Activated naive CD8-positive, alpha-beta T cell treated with anti-CD3 and anti-CD28 coated beads, Interleukin-2, amount 50 U/mL, for 16 hours (primary cell): ENCODE measurements at places on chromosomes 11 and 22.

DNA sequence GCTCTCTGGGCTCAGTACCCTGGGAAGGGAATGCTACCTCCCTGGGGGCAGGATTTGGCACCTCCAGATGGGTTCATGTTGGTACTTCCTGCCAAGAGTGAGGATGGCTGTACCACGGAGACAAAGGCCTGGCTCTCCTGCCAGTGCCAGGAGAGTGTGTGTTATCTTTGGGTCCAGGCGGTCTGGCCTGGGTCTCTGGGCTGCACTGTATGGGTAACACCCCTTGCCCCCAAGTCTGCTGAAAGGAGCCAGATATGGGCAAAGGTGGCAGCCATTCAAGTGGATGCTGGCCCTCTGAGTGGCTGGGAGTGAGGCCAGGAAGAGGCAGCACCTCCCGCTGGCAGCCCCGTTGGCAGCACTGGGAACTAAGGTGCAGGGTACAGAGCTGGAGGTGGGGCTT is 91.5 kb downstream of the NECTIN1 start:
- no peak for DNase-seq

DNA sequence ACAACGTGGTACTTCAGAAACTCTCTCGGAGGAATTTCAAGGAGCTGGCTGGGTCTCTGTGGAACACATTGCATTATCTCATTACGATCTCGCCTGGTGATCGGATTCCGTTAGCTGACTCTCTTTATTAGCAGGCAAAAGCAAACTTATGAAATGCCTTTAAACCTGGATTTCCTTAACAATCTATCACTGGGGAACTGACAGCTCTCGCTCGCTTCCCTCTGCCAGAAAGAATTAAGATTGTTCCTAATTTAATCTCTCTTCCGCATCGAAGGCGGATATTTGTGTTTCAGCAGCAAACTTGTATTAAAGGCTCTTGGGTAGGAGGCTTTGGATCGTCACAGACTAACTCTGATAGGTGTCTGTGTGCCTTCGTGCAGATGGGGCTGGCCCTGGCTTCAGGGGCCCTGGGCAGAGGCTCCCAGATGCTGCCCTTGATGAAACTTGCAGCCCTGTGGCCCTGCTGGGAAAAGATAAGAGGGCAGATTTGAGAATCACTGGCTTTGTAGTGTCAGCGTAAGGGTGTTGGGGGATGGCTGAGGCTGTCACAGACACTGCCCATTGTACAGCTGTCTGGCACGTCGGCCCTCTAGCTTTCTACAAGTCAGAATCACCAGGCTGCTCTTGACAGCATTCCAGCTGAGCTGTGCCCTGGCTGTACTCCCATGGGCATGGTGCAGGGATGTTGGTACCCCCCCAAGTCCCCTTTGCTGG is 162.2 kb upstream of the NECTIN1 start:
- DNase-seq, result no peak

- DNase-seq, result no peak
Measured at GRCh38 chr11:132028380-132029240, 658.2 kb downstream of the NTM start.

DNA sequence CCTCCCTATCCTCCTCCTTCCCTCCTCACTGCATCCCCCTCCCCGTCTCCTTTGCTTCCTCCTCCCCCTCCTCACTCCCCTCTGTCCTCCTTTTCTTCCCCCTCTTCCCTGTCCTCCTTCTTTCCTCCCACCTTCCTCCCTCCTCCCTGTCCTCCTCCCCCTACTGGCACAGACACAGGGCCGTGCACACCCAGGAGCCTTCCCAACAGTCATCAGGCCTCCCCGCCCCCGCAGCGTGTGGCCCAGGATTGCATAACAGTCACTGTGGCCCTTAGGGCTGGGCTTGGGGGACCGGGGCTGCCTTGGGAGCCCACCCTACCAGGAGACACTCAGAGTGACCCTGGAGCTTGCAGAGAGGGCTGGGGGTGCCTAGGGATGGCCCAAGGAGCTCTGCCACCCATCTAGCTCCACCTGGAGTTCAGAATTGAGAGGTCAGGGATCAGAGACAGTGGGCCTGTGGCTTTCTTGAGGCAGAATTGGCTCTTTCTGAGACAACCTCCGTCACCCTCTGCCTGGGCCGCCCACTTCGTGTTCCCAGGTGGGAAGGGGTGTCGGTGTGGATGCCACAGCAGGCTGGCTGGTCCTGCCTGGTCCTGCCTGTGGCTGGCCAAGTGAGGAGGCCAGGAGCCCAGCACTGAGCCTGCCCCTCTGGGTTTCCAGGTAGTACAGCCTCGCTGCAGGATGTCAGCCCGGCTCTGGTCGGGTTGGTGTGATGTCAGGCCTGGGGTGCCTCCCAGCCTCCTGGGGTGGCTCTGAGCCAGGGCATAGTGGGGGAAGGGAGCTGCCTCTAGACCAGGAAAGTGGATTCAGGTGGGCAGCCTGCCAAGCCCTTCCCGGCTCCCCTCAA is 1.6 kb downstream of the SPI1 start:
- no peak for DNase-seq

GRCh38 chr11:12273618-12273995 is 103.8 kb upstream of the PARVA start:
- no peak for DNase-seq

- no peak for DNase-seq
Measured at GRCh38 chr11:73565804-73566203, 32.1 kb downstream of the FAM168A start.

DNA sequence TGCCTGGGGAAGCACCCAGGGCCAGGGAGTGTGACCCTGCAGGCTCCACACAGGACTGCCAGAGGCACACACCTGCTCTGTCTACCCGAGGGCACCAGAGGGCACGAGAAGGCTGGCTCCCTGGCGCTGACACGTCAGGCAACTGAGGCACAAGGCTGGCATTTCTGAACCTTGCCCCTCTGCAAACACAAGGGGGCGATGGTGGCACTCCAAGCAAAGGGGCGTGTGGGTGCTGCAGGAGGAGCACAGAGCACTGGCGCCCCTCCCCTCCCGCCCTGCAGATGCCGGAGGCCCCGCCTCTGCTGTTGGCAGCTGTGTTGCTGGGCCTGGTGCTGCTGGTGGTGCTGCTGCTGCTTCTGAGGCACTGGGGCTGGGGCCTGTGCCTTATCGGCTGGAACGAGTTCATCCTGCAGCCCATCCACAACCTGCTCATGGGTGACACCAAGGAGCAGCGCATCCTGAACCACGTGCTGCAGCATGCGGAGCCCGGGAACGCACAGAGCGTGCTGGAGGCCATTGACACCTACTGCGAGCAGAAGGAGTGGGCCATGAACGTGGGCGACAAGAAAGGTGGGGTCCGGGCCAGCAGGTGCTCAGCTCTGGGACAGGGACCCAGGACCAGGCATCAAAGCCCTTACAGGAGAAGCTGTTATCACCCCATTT is 20.8 kb upstream of the TXNRD2 start:
- DNase-seq, result peak; percentile 36

DNA sequence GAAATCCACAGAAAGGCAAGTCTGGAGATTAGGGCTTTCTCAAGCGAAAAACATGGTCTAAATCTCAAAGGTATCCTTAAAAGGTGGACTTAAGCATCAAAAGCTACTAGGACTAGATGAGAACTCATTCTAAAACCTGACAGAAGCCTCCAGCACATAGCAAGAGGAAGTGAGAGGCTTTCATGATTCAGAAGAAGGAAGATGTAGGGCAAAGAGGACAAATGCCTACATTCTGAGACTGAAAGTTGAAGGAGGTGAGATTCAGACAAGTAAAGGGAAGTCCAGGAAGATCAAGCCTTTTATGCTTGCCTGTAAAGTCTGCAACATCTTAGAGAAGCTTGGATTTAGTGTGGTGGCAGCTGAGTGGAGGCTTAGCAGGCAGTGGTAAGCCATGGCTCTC is 98.9 kb downstream of the PGR start:
- no peak for DNase-seq

DNA sequence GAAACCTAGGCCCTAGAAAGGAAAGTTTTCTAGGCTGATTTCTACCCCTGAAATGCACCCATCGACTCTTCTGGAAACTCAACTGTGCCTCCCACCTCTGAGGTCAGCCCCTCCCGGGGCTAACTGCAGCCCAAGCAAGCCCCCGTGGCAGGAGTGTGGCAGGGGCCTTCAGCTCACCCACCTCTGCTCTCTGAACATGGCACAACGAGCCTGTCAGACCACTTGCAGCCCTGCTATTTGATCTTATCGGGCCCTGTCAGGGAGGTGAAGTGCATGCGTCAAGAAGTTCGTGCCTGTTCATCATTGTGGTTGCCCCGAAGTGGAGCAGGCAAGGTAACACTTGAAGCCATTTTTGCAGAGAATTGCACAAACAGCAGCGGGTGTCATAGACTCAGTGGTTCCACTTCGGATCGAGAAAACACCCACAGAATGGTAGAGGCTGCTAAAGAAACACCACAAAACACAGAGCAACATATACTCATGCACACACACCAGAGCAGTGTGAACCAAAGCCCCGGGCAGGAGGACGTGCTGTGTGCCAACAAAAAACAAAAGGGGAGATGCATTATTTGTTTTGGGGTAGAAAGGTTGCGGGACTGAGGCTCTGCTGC is 262.7 kb downstream of the ETS1 start:
- peak; percentile 56 for DNase-seq

DNA sequence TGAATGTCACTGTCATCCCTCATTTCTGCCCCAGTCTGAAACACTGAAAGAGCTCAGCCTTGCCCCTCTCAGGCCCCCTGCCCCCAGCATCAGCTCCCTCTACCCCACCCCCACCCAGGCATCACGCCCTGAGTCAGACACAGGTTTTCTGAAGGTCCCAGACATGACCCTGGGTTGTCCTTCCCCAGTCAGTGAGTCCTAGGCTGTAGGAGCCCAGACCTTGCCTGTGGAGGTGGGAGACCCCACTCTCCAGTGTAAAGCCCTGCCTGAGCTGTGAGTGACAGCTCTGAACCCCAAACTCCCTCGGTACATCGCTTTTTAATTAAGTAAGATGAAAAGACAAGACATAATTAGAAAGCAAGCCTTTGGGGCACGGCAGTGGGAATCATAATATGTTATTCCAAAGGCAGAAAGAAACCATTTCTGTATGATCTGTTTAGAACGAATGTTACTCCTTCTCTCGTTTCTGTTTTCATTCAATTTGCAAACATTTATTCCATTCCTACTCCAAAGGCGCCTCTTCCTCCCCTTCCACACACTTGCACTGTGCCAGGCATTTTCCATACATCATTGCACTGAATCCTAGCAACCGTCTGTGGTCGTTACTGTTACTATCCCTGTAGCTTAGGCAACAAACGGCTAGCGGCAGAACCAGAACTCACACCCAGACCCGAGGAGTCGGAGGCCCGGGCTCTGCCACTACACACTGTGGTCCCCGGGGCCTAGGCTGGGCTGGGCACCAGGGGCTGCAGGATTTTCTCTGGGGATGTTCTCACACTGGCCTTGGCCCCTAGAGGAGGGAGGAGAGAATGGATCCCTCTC is 63.4 kb downstream of the CD6 start:
- DNase-seq, result no peak

- DNase-seq, result no peak
Measured at GRCh38 chr11:2107941-2108630, 31.1 kb downstream of the IGF2 start.

DNA sequence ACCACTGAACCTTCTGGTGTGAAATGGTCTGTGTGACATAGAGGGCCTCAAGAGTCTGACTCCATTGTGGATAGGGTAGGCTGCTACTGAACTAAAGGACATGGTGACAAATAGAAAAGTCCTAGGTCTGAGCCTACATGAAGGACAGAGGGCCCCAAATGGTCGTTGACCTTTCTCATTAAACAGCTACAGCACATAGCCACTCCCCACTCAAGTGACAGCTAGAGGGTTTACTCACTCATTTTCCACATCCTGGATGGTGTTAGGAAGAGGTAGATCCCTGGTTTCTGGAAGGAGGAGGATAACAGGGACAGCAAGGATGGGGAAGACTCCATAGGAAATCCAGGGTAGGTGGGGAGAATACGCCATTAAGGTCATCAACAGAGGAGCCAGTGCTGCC is 63.3 kb downstream of the SLC22A24 start:
- DNase-seq, result no peak

DNA sequence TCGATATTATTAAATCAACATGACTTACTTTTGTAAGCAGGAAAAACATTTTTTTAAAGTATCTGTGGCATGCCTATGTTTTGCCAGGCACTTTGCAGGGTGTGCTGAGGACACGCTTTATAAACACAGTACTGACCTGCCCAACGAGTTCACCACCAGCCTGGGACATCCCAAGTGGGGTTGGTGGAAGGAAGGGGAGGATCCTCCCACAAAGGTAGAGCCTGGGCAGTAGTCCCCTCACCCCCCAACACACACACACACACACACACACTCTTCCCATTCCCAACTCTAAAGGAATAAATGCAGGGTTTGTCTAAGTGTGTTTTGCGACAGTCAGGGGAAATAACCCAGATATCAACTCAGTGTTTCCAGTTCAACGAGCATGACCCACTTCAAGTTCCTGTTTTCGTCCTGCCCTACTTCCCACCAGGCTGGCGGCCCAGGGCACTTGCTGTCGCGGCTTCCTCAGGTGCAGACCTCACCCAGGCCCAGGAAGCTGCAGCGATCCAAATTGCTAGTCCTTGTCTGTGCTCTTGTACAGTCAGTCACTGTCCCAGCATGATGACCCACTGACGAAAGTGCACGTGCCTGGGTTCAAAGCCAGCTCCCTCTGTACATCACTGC is 3.1 kb downstream of the CERK start:
- no peak for DNase-seq

GRCh38 chr11:106468531-106468930 is 391.1 kb downstream of the AASDHPPT start:
- DNase-seq, result no peak

- no peak for DNase-seq
Measured at GRCh38 chr11:126359431-126360048, 4.1 kb downstream of the ST3GAL4 start.

DNA sequence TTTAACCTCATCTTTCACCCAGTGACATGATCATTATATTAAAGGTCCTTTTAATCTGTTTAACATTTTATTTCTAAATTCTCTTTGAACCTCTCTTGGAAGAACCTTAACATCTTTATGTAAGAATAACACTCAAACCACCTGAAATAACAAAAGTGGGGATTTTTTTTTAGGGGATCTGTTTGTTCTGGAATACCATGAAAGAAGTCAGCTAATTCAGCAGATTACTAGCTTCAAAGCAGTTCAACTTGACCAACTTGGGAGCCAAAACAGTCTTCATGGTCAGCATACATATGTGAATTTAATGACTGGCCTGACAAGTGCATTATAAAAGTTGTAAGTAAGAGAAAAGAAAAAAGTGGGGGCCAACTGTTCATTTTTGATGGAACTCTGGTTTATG is 52.3 kb downstream of the CCDC34 start:
- no peak for DNase-seq

GRCh38 chr11:119359365-119360214 is 13.1 kb upstream of the MFRP start:
- no peak for DNase-seq
